ENCODE measurements at places on chromosomes 3 and 15.

- DNase-seq = no peak
Observed at GRCh38 chr3:16877505-16877904, 7.2 kb upstream of the PLCL2 start.

- no peak for DNase-seq
Observed at GRCh38 chr15:84834229-84834955, 17.2 kb downstream of the ALPK3 start.

GRCh38 chr3:76644305-76644675, 395.6 kb upstream of the ROBO2 start:
- DNase-seq = no peak

GRCh38 chr15:48414015-48414414, 82.8 kb downstream of the DUT start:
- no peak for DNase-seq

- no peak for DNase-seq
Observed at GRCh38 chr3:29178809-29179793, 101.8 kb upstream of the RBMS3 start.

GRCh38 chr3:152127058-152127457, 141.7 kb upstream of the MBNL1 start:
- DNase-seq = no peak

DNA sequence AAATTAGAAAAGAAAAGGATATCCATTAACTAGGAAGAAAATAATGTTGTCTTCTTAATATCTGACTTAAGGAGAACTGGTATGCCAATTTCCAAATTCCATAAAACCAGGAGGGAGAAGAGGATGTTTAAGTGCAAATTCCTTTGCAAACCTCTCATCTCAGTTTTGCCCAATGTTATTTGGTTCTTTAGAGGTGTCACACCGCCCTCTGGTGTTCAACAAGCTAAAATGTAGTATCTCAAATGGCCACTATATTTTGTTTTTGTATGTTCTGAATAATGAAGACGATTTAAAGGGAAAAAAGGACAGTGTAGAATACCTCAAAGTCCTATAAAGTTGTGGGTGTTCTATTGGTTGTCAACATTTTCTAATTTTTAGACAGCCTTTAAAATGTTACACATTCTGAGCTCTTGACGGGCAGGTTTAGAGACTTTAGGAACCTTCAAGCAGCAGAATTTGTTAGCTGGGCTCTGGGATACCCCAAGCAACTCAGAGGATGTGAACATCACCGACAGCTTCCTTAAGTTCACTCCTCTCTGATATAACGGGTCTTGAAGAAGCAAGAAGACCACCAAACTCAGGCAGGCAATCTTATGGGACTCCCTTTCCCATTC, 458.3 kb downstream of the MFSD1 start:
- DNase-seq = peak; percentile 14

Measured in stimulated activated CD8-positive, alpha-beta memory T cell treated with anti-CD3 and anti-CD28 coated beads, Interleukin-12 subunit alpha, Interleukin-12 subunit beta, amount 100 ng/mL, for 1 hour (primary cell).